ENCODE measurements at places on chromosomes 3 and 15.

GRCh38 chr3:36911990-36912804, 32.7 kb downstream of the TRANK1 start:
- no peak for DNase-seq

- DNase-seq = no peak
These were observed 31.1 kb downstream of the EIF1B start for GRCh38 chr3:40340541-40341170.

DNA sequence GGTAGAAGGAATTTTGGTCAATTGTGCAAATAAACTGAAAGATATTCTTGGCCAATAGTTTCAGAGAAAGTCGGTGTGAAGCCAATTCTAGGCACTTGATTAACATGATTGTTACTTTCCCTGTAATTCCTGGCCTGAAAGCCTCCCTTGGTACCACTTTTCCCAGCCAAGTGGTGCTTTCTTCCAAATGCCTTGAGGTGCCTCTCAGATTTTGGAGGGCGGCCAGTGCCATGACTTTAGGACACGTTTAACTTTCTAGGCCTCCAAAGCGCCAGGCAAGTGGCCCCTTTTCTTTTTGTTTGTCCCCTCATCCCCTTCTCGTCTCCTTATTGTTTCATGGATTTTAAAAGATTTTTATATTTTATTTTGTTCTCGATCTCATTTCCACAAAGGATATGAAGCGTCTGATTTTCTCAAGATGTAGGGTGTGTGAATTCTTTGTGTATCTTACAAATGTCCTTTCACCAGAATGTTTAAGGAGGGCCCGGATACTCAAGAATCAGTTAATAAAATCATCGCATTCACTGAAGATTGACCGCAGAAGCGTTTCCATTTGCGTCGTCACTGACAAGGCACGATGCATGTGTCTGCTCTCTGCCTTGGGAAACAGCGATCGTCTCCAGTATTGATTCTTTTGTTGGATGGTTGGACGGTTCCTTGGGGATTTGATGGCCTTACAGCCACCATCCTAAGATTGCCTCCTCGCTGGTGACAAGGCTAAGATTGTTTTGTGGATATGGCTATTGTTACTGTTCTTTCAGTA, 87.8 kb downstream of the ASB7 start:
- no peak for DNase-seq

DNA sequence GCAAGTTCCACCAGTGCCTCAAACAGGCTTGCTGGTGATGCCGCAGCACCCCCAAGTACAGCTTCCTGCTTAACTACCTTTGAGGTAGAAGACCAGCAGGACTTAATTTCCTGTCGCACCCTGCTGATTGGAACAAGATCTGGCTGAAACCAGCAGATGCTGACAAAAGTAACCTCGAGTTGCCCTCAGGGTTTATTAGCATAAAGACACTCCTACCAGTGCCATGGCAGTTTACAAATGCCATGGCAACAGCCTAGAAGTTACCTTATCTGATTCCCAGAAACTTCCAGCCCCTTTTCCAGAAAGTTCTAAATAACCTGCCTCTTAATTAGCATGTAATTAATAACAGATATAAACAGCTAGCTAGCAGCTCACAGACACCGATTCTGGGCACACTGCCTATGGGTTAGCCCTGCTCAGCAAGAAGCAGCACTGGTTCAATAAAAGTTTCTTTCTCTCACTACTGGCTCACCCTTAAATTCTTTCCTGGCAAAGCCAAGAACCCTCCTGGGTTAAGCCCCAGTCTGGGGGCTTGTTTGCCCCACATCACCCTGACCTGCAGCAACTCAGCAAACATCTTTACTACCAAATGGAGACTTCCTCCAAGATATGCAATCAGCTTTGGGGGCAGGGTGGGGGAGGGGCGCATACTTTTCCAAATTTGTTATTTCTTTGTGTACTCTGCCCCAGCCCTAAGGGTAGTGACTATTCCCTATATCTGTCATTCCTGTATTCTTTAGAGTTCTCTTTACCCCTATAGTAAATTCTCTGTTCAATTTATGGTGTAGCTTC, 54.2 kb downstream of the MAP4 start:
- no peak for DNase-seq

DNA sequence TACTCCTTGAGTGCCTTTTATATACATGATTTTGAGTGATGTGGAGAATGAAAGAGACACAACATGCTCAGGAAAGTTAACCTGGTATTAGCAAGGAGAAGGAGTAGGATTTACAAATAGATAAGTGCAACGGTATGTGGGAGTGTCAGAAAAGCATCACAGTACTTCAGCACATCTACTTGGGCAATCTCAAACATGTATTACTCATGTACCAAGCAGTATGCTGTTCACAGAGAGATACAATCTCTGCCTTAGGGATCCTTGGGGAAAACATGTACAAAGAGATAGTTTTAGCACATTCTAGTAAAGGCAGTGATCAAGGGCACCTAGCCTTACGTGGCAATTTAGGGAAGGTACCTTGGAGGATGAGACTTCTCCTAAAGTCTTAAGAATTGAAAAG, 146.5 kb downstream of the FILIP1L start:
- no peak for DNase-seq

DNA sequence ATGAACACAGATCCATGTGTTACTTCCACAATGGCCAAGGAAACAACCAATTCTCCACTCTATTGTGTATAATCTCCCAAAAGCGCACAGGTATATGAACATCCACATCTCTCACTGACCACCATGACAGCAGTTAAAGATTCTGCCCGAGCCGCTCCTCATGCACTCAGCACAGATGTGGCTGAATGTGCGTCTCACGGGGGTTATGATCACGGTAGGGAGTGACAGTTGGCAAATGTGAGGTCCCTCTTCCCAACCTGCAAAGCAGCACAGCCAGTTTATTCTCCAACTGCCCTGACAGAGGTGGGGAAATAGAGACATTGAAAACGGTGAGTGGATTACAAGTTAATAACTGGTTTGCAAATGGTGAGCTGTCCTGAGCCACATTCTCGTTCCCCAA, 17.6 kb downstream of the FOXP1 start:
- no peak for DNase-seq

DNA sequence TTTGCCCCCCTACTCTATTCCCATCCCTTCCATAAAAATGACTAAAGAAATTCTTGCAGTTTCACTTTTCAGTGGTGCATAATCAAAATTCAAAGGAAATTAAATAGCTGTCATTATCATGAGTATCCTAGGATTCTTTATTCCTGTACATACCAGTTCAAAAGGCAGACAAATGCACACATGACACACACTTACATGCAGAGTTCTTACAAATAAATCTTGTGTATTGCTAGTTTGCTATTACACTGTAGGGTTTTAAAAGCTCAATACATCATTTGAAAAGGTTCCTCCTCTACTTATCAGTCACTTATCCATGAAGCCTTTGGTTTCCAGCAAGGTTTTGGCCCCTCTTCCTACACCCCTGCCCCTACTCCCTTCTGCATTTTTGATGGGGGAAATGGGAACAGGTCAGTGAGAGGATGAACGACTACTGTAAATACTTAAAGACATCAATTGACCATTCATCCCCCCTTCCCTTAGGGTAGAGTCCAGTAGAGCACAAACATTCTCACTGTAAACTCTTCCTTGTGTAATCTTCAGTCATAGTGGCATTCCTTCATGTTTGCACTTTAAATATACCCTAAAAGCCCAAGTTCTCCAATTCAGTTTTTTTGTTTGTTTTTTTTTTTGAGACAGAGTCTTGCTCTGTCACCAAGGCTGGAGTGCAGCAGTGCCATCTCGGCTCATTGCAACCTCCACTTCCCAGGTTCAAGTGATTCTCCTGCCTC, 92.6 kb downstream of the SUCLG2 start:
- no peak for DNase-seq

DNA sequence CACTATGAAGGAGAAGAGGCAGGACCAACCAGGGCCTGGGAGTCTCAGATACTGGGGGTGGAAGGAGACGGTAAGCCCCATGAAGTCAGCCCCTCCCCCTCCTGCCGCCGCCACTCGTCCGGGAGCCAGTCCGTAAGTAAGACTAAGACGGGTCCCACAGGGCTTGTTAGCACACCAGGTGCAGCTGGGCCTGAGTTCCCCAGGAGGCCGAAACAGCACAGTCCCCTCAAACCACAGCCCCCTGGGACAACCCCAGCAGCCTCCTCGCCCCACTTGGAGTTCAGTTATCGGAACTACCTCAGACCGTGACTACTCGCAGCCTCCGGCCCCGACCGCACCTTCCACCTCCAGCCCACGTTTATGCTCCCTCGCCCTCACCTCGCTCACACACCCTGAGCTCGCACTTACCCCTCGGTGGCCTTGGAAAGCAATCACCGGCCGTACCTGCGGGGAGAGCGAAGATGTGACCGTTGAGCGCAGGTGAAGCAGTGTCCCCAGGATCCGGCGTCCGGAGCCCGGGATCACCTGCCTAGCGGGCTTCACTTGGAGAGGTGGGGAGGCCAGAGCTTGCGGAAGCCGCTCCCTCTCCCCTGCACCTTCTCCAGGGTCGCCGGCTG, 557 bp downstream of the ELL3 start:
- DNase-seq = no peak

DNA sequence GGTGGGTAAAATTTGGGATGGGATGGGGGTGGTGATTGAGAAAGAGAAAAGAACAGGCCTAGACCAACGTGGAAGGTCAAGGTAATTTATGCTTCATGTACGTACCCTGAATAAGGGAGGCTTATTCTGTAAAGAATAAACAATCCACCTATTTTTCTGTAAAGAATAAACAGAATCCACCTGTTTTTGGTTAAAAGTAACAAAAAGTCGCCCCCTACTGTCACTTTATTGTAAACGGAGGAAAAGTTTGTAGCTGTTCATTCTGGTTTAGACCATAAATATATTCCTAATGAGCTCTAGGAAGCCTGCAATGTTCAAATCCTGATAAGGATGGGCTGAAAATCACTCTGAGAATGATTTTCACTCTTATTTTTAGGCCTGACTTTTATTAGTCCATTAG, 23.5 kb upstream of the SQOR start:
- no peak for DNase-seq

DNA sequence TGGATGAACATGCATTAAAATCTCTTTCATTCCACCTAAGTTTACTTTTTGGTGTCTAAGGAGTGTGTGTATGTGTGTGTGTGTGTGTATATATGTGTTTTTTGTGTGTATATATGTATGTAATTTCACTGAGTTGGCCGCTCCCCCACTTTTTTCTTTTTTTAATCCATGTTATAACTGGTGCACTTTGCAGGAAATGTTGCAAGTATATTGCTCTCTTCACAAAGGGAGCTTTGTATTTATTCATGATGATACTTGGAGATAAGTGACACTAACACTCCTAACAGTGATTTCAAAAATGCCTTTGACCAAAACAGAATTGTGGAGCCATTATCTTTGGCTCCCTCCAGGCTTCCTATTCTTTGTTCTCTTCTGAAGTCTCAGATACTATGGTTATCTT, 95.8 kb downstream of the FNDC3B start:
- no peak for DNase-seq

DNA sequence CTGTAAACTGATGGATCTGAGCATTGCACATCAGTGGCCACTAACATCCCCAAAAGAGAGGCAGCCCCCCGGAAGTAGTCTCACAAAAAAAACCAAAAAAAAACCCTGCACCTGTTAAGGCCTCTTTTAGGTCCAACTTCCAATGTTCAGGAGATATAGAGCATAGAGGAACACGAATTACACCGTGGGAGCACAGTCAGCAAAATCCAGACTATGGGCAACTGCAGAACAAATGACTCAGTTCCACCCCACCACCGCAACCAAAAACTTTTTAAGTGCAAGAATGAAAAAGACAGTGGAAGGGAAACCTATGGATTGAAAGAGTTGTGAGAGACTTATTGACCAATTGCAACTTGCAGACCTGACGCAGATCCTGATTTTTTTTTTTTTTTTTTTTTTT, 42.2 kb upstream of the NR2E3 start:
- no peak for DNase-seq

DNA sequence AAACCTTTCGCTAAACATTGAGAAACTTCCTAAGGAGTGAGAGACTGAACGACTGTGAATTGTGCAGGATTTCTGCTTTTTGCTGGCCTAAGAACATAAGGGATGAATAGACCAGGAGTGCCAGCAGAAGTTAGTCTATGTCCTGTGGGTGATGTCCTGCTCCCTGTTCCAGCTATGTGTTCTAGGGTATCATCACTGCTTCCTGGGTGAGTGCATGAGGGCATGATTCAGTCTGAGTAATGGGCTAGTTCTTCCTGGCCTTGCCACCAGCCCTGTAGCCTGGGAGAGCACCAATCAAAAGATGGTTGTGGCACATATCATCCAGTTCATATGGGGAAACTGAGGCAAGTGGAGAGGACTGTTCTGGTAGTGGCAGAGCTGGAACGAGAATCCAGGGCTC, 153.9 kb upstream of the TPM1 start:
- no peak for DNase-seq

- no peak for DNase-seq
These were observed 342.1 kb upstream of the SOX2 start for GRCh38 chr3:181369637-181370036.

DNA sequence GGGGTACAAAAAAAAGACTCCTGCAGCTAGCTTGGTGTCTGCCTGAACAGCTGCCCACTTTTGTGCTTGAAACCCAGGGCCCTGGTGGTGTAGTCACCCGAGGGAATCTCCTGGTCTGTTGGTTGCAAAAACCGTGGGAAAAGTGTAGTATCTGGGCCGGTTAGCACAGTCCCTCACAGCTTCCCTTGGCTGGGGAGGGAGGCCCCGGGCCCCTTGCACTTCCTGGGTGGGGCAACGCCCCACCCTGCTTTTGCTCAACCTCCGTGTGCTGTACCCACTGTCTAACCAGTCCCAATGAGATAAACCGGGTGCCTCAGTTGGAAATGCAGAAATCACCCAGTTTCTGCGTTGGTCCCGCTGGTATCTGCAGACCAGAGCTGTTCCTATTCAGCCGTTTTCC, 211.7 kb upstream of the ZPLD1 start:
- no peak for DNase-seq

GRCh38 chr3:150411976-150412375, 3.9 kb downstream of the TSC22D2 start:
- no peak for DNase-seq

GRCh38 chr15:92471288-92471687, 77.6 kb downstream of the ST8SIA2 start:
- no peak for DNase-seq

DNA sequence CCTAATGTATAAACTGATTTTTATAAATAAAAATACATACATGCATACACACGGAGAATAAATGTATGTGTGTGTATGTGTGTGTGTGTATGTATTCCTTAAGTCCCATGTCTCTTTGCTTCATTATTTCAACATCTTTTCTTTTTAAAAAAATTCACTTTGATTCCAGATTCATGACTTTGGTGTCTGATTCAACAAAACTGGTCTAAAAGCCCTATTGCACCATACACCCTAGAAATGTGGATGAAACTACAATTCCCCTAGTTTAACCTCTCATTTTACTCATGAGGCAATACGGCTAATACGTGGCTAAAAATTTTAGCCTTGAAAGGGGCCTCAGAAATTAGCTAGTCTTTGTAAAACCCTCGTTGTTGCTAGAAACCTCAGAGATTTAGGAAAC, 228.1 kb downstream of the ADAMTS9 start:
- no peak for DNase-seq

GRCh38 chr3:115859002-115859807, 235.9 kb downstream of the GAP43 start:
- no peak for DNase-seq

DNA sequence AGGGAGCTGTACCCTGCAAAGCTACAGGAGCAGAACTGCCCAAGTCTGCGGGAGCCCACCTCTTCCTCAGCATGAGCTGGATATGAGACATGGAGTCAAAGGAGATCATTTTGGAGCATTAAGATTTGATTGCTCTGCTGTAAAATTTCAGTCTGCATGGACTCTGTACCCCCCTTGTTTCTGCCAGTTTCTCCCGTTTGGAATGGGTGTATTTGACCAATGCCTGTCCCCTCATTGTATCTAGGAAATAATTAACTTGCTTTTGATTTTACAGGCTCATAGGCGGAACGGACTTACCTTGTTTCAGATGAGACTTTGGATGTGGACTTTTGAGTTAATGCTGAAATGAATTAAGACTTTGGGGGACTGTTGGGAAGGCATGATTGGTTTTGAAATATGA, 18.3 kb downstream of the RNF13 start:
- no peak for DNase-seq

All from stimulated activated CD8-positive, alpha-beta memory T cell treated with anti-CD3 and anti-CD28 coated beads, Interleukin-4, amount 100 ng/mL, for 24 hours (primary cell).